ENCODE measurements at places on chromosomes 3 and 15.

DNA sequence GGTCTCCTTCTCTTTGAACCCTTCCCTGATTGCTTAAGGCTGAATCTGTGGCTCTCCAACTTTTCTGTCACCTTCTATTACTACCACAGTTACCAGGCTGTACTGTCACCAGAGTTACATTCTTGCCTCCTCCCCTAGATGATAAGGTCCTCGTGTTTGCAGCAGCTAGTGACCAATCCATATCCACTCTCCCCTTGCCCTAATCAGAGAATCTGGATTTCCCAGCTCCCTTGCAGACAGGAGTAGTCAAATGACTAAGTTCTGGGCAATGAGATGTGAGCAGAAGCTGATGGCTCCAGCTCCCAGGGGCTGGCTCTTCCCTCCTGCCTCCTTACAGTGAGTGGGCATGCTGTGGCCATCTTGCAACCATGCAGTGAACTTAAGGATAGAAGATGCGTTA, 95.4 kb upstream of the VGLL4 start:
- DNase-seq: no peak

DNA sequence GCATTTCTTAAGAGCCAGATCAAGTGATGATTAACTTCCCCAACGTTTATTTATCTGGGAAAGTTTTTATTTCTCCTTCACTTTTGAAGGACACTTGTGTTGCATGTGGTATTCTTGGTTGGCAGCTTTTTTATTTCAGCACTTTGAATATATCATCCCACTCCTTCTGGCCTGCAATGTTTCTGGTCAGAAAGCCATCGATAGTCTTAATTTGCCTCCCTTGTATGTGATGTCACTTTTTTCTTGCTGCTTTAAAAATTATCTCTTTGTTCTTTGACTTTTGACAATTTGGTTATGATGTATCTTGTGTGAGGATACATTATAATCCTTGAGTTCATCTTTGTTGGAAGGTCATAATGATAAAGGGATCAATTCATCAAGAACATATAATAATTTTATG, 503.2 kb downstream of the OTOL1 start:
- no peak for DNase-seq

GRCh38 chr3:29408676-29409075, 127.8 kb downstream of the RBMS3 start:
- DNase-seq: no peak

DNA sequence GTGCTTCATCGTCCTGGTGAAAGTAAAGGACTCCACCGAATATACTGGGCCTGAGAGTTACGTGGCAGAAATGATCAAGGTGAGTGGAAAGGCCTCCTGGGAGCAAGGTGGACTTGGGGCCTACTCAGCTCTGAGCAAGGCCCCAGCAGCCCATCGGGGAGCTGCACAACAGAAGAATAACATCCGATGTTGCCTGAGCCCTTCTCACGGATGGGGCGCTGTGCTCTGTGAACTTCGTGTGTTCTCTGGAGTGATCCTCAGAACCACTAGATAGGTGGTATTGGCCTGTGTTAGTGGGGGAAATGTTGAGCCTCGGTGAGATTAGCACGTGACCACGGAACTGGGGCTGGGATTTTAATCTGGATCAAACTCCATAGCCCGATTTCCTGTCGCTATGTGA, 161.1 kb upstream of the BHLHE40 start:
- DNase-seq: no peak

GRCh38 chr3:104832530-104832929, 534.2 kb upstream of the ALCAM start:
- DNase-seq: no peak

- DNase-seq: no peak
Observed at GRCh38 chr3:128178782-128179483, 25.7 kb downstream of the EEFSEC start.

GRCh38 chr3:69342074-69342473, 43.8 kb downstream of the FRMD4B start:
- DNase-seq: no peak

GRCh38 chr15:78339559-78339958, 594 bp upstream of the CRABP1 start:
- DNase-seq: no peak

- no peak for DNase-seq
Observed at GRCh38 chr3:185978516-185978915, 40.7 kb upstream of the TRA2B start.

DNA sequence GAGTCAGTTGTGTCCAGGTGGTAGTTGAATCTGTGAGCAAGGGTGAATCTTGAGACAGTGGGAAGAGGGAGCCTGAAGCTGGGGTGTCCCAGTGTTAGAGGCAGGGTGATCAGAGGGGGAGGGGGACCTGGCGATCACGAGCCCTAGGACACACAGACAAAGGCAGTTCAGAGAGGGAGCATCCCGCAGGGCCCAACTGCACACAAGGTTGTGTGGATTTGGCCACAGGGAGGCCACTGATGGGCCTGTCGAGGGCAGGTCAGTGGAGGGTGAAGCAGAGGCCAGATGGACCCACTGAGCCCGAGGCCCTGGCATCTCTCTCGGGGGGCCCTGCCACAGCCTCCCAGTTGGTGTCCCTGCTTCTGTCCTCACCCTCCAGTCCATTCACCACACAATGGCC, 48.6 kb upstream of the SMAD6 start:
- no peak for DNase-seq

DNA sequence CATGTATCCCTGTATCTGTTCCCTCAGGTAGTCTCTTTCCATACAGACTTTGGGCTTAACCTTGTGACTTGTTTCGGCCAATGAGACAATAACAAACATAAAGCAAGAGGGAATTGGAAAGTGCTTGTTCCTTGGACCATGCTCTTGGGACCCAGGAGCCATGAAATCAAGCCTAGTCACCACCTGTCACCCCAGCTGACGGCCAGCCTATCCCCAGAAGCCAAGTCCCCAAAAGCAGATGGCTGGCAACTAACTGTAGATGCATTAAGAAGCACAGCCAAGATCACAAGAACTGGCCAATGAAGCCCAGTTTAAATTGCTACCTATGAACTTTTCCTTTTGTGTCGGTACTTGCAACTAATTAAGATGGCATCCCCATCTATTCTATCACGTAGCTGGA, 822.0 kb downstream of the CADM2 start:
- DNase-seq: no peak

DNA sequence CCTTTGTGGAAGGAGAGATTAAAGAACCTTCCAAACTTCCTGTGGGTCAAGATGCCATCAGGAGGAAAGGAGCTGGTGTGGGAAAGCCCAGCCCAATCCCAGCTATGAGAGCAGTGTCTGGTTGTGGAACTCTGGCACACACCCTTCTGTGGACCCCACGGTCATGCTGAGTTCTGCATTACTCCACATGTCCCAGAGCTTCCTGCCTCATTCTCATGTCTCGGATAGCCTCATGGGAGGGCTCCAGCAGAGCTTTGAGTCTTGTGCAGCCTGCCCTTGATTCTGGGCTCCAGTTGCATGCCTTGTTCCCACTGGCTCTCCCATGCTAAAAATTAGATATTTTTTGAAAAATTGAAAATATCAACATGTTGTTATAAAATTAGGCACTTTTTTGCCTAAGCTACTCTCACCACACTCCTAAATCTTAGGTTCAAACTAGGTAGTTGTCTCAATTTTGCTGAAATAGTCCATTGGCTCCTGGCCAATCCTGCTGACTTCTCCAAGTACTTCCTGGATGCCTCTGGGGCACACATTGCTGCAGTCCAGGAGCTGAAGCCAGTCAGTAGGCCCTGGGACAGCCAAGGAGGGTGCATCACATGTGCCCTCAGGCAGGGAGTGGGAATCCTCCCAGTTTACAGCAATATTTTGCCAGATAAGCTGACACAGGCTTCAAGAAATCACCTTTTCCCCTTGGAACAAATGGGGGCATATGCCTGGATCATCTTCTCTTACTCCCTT, 144.3 kb downstream of the EEFSEC start:
- DNase-seq: no peak

DNA sequence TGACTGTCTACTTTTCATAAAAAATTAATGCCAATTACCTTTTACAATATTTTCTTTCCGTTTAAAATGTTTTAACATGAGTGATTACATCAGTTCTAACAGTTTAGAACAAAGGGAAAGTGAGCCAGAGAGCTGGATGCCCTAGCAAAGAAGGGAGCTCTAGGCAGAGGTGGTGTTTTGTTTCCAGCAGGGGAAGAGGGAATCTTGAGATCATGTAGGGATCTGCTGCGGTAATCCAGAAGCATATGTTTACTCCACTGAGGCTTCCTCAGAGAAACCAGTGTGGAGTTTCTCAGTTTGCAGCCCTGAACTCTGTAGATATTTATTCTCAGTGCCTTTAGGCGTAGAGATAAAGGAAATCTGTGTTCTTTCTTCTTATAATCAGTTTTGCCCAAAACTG, 399.3 kb downstream of the NLGN1 start:
- DNase-seq: no peak

- DNase-seq: no peak
Observed at GRCh38 chr15:73983211-73983727, 8.8 kb downstream of the STOML1 start.

DNA sequence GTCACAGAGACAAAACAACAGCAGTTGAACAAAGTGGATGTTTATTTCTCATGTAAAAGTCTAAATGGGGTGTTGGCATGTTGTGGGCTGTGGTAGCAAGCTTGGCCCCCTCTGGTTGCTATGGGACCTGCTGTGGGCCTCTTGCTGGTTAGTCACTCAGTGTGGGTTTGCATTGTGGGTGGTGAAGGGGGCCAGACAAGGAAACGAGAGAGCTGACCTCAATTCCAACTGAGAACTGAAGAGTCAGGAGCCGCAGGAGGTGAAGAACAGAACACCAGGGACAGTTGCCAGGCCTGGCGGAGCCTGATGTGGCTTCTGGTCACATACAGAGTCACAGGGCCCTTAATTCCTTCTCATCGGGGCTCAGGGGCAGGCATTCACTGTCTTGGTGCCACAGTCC, 1.9 kb upstream of the ADPGK start:
- no peak for DNase-seq

DNA sequence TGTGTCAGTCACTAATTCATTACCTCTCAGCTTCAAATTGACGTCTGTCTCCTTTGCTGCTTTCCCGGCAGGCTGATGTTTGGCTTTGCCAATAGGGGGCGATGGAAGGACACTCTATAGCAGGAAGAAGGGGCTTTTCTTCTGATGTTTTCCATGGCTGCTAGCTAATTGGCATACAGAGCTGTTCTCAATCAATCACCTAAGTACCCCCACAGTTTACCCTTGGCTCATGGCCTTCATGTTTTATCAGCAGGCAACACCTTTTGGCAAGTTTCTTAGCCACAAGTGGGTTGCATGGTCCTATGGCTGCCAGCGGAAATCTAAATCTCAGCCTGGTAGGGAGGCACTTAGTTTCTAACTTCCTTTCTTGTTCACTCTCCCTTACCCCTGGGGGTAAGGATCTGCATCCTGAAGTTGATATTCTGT, 45.0 kb downstream of the ESYT3 start:
- DNase-seq: no peak

DNA sequence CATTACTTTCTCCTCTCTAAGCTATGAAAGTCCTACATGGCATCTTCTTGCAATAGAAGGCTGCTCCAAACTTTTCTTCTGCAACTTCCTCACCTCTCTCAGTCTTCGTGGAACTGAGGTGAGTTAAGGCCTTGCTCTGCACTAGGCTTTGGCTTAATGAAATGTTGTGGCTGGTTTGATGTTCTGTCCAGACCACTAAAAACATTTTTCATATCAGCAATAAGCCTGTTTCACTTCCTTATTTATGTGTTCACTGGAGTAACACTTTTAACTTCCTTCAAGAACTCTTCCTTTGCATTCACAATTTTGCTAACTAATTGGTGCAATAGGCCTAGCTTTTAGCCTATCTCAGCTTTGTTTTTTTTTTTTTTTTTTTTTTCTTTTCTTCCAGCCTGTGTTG, 335.3 kb upstream of the NECTIN3 start:
- no peak for DNase-seq

DNA sequence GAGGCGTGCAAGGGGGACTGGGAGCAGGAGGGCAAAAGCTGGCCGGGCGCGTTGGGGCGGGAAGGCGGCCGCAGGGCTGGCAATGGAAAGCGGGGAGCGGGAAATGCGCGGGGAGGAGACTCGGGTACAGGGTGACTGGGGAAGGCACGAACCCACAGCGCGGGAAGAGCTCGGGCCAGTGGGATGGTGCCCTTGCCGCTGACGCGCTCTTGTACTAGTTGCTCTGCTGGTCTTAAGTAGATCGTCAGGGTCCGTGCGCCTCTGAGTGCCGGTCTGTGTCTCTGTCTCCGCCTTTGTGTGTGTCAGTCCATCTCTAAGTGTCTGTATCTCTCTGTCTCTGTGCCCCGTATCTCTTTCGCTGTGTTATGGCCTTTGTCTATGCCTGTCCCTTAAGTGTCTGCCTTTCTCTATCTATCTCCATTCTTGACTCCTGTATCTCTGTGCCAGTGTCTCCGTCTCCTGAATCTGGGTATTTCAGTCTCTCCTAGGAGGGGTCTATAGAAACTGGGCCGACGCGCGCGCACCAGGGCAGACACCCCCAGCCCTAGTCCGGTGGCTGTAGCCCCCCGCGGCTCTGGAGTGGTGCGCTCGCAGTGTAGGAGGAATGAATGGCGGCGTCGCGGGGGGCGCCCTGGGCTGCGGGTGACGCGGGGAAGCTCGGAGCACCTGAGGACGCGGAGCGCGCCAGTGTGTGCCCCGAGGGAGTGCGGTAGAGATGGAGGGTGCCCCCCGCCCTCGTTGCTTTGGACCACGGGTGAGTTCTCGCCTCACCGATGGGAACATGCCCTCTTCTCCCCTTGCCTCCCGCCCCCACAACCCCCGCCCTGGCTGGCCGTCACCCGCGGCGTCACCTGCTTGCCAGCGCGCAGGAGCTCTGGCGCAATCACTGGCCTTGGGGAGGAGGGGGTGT, 756 bp upstream of the CAMK2N2 start:
- DNase-seq: no peak

DNA sequence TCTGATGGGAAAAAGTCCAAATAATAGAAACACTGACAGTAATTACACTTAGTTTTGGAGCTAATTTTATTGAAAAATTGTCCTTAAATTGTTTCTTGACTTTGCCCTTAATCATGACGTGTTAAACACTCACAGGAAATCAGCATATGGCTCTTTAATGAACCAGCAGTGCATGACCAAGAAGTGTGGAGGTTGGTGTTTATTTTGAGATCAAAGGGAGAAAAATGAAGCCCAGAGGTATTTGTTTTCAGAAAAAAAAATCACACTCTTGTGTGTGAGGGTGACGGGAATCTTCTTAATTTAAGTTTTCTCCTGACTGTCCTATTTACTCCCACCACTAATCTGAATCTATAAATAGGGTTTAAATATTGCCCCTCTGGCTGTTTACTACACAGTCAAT, 28.8 kb upstream of the SYNM start:
- no peak for DNase-seq

- DNase-seq: no peak
Observed at GRCh38 chr3:17062736-17063135, 178.0 kb downstream of the PLCL2 start.

DNA sequence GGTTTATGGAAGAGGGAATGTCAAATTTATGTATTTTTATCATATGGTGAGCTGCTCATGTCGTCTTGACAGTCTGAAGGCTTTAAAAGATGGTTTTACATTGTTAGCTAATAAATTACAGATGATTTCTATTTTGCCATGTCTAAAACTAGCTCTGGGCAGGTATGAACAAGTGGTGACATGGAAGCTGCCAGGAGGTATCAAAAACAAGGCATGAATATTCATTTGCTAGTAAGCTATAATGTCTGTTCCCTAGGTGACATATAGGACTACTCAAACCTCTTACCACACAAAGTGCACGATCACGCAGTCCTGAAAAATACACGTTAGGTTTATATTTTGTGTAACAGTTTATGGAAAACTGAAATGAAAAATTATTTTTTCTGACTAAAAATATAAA, 34.8 kb downstream of the ST3GAL6 start:
- no peak for DNase-seq

- DNase-seq: peak; percentile 39
Observed at GRCh38 chr3:64530434-64531049, 157.3 kb downstream of the ADAMTS9 start.

- no peak for DNase-seq
Observed at GRCh38 chr15:40500568-40501330, 30.0 kb downstream of the CHST14 start.
